ENCODE measurements at places on chromosomes 6 and 20.

GRCh38 chr20:21505810-21506530 lies 7.9 kb downstream of the NKX2-2 start:
- peak; percentile 29 for DNase-seq

GRCh38 chr6:147060636-147061035 lies 143.6 kb upstream of the STXBP5 start:
- no peak for DNase-seq

DNA sequence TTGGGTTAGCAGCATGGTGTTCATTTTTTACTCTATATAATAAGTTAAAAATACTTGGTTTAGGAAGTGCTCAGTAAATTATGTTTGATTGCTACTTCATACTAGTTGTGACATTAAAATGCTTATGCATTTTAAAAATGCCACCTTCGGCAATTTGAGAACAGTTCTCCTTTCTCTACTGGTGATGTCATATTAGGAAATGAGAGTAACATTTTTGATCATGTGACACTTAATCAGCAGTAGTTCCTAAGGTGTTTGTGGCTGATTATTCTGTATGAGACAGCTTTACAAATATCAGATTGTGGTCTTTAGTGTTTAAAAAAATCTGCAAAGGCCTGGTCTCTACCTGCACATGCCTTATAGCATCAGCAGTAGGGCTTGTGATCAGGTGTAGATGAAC lies 4.4 kb downstream of the GZF1 start:
- no peak for DNase-seq

DNA sequence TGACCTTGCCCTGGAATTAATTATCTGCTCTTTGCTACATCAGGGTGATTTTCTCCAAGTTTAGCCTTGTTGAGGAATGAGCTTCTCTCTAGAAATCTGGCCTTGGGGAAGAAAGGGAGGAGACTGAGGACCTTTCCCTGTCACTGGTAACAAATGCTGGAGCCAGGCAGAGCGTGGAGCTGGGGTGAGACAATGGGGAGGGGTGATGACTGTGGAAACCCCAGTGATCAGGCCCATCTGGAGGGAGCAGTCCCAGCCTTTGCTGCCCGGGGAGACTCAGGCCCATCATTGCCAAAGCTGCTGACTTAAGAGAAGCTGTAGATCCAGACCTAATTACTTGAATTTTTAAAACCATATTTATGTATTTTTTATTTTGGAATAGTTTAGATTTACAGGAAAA lies 31.3 kb downstream of the BCAS4 start:
- no peak for DNase-seq

DNA sequence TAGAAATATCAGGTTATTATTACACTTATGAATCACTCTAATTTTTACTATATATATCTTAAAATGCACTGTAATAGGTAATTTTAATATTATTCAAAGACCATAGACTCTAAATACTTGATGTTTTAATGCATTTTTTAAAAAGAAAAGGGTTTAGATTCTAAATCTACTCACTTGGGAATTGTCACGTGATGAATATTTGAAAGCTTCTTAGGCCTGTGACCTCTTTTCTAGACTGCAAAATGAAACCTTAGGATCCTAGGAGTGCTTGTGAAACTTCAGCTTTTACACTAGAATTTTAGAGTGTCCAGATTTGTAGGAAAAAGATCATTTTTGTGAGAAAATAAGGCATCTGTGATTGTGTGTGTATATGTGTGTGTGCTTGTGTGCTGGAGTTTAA lies 318.0 kb downstream of the HTR1B start:
- DNase-seq: no peak

GRCh38 chr6:52890018-52890417 lies 19.5 kb downstream of the GSTA3 start:
- DNase-seq: no peak

DNA sequence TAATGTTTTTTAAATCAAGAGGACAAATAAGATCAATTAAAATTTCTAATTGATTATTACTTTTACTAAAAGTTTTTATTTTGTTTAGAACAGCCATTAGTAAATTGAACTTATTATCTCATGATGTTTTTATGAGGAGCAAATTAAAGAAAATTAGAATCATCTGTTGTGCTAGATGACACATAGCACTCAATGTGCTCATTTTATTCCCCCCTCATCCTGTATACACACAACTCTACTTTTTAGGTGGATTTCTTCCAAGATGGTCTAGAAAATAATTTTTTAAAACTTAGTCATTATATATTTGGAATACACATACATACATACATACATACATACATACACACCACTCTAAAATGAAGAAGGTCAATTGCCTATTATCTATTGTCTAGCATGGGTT lies 29.3 kb upstream of the TSPYL1 start:
- no peak for DNase-seq

DNA sequence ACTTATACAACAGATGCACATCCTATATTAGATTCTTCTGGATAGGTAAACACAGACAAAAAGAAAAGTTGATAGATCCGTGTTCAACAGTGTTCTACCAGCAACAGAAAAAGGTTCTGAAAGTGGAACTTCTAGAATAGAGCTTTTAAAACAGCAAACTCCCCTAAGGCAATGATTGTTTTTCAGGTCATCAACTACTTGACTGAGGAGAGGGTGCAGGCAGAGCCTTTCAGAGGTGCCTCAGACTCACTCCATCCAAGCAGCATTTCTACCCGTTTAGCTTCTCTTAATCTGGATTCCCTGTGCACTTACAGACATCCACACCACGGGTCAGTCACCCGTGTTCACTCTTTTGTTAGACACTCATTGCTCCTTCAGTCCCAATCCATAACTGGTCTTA lies 28.9 kb downstream of the FYN start:
- DNase-seq: no peak

DNA sequence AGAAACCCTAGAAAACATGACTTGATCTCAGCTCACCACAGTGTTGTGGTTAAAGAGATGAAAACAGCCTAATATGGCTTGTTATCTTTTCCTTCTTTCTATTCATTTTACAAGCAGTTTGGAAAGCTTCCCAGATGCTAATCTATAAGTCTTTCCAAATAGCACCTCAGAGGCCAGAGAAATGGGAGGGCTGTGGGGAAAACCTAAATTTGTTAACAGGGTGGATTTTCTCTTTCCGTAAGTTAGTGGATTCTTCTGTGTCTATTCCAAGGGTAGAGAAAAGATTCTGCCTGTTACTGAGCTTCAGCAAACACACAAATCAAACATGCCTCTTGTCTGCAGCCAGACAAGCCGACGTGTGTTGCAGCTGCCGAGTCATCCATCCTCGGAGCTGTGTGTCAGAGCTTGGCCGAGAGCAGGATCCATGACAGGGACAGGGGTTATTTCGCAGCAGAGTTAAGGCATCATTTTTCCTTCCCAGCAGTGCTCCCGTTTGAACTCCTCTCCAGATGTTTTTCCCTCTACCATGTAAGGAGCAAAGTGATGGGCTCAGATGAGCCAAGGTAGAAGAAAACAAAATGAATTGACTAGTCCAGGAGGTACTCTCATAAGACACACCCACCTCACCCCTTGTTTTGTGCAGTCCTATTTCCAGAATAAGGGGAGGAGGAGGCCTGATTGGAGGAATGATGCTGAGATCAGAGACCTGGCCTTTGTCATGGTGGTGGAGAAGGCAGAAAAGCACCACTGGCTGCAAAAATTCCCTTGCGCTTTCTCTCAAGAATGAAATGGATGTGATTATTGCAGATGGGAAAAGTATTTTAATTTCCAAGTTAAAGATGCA lies 560.0 kb downstream of the C6orf118 start:
- peak; percentile 25 for DNase-seq

- no peak for DNase-seq
These were observed 4.9 kb upstream of the GINS1 start for GRCh38 chr20:25402583-25402982.

DNA sequence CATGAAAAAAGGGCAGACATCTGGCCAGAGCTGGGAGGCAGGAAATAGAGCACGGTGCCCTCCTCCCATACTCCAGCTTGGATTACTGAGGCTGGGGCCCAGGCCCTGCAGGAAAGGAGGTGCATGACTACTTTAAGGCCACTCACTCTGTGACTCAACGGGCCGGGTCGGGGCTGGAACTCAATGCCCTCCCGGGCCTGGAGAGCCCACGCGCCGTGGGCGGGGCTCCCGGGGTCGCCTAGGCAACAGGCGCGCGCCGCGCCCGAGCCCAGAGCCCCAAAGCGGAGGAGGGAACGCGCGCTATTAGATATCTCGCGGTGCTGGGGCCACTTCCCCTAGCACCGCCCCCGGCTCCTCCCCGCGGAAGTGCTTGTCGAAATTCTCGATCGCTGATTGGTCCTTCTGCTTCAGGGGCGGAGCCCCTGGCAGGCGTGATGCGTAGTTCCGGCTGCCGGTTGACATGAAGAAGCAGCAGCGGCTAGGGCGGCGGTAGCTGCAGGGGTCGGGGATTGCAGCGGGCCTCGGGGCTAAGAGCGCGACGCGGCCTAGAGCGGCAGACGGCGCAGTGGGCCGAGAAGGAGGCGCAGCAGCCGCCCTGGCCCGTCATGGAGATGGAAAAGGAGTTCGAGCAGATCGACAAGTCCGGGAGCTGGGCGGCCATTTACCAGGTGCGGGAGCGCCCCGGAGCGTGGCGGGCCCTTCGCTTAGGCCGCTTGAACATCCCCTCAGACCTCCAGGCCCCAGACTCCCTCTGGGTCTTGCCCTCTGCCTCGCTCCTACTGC lies at the start of gene PTPN1:
Gene PTPN1, plus strand, starts transcription at position 461 of the 783 bp plus-strand sequence. Its CDS starts 145 bp downstream, at position 606.
- DNase-seq: peak; percentile 100

DNA sequence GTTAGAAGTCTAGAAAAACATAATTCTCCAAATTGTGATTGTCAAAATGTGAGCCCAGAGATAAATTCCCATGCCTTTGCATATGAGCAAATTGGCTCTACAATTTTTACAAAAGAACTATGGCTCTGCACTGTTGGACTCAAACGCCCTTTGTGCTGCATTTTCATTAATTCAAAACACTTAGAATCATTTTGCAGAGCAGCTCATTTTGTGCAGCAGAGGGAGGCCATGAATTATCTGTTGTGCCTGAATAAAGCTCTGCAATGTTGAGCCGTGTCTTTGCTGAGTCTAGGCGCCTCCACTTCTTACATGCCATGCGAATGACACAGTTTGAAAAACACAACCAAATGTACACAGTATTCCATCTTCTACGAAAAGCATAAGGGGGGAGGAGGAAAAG lies 230.2 kb downstream of the PRKN start:
- no peak for DNase-seq

- DNase-seq: no peak
These were observed 101.2 kb downstream of the NUS1 start for GRCh38 chr6:117776441-117776840.

- DNase-seq: peak; percentile 62
These were observed 103.4 kb upstream of the CCN2 start for GRCh38 chr6:132054525-132054924.

DNA sequence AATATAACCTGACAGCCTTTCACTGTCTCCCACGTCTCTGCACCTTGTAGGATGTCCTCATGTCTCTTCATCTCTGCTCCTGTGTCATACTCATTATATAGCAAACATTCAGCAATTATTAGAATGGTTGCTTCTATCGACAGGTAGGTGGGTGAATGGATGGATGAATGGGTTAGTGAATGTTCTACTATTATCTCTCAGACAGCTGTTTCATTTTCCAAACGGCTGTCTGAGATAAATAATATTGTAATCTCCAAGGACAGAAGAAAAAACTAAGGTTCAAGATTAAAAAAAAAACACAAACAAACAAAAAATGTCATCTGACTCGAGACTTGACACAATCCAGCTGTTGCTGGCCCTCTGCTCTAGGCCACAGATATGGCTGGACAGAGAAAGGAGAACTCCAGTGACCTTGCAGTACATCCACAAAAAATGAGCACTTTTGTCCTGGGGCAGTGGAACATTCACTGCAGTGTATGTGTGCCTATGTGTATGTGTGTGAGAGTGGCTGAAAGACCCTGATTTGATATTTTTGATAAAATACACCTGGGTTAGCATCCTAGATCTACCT lies 2.1 kb downstream of the HNF4A start:
- no peak for DNase-seq

DNA sequence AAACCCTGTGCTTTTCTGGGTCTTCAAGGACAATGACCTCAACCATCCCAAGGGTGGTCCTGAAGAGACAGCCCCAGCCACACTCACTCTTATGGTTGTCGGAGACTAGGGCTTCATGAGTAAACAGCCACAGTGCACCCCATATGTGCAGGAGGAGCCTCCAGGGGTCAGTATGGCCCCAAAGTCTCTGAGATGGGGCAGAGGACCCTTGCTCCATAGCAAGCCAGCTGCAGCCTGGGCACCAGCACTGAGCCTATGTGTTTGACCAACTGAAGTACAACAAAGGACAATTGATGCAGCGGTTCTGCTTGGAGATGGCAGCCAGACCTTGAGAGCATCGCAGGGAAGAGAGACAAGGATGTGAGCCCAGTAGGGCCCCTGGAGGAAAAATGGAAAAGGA lies 112.2 kb downstream of the LRFN2 start:
- DNase-seq: no peak

- DNase-seq: no peak
These were observed 76.7 kb upstream of the SSTR4 start for GRCh38 chr20:22958390-22958789.

DNA sequence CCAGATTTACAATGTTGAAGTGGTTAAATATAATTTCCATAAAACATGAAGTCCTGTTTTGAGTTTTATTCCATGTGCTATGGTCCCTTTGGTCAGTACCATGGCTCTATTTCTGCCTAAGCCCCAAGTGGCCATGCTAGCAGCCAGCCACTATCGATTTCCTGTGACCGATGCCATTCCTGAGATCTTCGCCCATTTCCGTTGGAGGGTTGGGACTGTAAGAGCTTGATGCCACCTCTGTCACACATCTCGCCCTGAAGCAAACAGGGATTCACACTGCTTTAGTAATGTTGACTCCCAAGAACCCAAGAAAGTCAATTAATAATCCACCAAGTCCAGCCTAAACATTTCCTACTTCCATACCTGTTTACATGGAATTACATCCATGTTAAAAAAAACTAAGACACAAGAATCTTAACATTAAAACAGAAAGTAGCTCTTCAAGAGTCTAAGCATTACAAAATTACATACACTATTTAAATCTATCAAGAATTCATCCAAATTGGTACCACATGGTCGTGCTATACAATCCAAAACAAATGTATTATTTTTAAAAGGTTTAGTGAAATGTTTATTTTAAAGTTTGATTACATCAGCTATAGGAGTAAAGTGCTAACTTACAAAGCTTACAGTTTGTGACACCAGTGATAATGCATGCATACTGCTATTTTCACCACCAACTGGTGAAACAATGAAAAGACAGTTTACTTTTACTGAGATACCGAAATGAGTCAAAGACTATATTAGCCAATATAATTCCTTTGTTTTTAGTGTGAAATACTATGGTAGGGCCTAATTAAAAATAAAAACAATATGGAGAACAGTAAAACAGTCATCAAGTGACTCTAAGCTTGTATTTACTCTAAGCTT lies 2.5 kb downstream of the RBM39 start:
- no peak for DNase-seq

GRCh38 chr6:113560908-113561307 lies 296.2 kb upstream of the MARCKS start:
- peak; percentile 71 for DNase-seq

- no peak for DNase-seq
These were observed 13.5 kb upstream of the NT5E start for GRCh38 chr6:85436411-85436810.

Data from HS-5 (cell line).